ENCODE measurements at places on chromosomes 1 and 21.

DNA sequence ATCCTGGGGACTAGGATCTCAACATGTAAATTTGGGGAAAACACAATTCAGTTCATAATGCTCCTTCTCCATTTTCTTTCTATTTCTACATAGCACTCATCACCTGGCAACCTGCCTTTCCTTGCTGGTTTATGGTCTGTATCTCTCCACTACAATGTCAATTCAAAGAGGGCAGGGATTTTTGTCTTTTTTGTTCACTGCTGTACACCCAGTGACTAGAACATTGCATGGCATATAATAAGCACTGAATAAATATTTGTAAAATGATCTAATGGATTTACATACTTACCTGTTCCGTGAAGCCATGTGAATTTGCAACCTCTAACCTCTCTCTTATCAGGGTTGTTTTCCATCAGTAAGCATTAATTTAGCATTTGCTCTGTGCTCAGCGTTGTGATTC, 27.4 kb upstream of the TBX15 start:
- no peak for DNase-seq

DNA sequence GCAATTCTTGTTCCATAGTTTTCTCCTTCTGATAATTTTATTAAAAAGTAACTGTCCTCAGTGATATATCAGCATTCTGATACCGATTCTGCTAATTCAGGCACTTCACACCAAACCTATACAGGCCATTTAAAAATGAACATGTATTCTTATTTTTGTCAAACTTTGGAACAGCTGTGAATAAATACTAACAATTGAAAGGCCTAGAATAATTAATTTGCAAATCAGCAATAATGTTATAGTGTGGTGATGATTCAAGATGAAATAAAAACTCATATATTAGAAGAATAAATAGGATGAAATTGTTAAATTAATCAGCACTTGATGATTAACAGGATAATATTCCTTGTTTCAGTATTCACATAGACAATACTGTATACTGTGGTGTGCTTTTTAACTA, 9.9 kb downstream of the CDKN2C start:
- DNase-seq, result no peak

DNA sequence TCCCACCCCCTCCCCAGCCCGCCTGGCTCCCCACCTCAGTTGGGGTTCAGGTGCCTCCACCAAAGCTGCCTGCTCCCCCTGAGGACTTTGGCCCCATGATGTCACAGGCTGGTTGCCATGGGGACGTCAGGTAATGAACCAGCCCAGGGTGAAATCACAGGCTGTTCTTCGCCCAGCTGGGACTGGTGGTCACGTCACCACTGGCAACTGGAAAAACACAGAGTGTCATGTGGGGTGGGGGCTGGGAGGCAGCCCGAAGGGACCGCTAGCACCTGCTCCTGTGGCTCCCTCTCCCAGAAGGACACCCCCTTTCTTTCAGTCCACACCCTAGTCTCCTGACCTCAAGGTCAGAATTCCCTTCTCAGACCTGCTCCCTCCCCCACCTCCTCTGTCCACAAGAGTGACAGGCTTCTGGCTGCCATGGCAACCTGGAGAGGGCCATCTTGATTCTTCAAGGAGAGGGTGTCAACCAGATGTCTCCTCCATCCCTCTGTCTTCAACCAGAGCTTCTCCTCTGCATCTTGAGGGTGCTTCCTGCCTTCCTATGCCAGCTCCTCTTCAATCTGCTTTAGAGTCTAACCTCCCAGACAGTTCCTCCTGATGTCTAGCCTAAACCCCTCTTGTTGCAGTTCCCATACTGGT, 6.2 kb downstream of the FAM131C start:
- DNase-seq, result no peak

DNA sequence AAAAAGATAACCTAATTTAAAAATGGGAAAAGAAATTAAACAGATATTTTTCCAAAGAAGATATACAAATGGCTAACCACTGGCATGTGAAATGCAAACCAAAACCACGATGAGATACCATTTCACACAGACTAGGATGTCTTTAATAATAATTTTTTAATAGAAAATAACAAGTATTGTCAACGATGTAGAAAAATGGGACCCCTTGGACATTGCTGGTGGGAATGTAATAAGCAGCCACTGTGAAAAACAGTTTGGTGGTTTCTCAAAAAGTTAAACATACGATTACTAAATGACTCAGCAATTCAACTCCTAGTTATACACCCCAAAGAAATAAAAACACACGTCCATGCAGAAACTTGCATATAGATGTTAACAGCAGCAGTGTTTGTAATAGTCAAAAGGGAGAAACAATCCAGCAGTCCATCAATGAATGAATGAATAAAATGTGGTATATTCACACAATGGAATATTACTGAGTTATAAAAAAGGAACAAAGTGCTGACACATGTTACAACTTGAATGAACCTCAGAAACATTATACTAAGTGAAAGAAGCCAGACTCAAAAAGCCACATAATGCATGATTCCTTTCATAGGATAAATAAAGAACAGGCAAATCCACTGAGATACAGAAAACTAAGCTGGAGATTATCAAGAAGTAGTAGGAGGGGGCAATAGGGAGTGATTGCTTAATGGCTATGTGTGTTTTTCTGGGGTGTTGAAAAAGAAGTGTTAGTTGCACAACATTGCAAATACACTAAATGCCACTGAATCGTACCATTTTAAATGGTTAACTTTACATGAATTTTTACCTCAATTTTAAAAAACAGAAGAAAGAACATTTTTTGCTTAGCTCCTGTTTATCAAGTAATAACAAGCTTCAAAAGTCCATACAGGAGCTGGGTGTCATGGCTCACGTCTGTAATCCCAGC, 4.1 kb downstream of the PPT1 start:
- no peak for DNase-seq

DNA sequence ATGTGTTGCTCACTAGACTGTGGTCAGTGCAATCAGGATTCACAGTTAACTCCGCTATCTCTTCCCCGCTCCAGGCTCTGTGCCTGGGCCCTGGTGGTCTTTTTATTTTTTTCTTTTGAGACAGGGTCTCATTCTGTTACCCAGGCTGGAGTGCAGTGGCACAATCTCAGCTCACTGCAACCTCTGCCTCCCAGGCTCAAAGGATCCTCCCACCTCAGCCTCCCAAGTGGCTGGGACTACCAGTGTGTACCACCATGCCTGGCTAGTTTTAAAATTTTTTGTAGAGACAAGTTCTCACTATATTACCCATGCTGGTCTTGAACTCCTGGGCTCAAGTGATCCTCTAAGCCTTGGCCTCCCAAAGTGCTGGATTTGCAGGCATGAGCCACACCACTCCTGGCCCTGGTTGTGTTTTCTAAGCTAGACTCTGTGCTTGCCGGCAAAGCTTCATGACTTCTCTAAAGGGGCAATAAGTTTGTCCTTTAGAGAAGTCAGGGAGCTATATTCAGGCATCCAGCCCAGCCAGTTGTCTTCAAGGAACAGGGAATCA, 1.4 kb downstream of the RCSD1 start:
- DNase-seq, result no peak

DNA sequence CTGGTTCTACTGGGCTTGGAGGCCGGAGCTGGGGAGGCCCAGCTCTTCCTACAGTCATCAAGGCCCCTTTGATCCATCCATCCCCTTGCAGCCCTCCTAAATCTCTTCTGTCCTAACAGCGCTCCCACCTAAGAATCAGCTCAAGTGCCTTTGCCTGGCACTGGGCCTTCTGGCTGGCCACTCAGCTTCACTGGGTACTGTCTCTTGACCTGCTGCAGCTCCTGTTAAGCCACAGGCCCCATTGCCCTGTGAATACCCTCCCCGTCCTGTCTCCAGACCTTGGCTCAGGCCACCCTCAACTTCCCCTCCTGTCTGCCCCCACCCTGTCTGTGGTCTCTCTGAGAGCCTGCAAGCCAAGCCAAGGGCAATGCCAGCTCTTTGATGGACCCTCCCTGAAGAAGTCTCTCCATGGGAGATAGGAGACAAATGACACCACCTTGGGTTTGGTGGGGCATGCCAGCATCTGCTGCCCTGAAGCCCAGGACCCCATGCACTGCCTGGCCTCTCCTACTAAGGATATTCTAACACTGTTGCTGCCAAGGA, 27.3 kb downstream of the FAM151A start:
- no peak for DNase-seq

DNA sequence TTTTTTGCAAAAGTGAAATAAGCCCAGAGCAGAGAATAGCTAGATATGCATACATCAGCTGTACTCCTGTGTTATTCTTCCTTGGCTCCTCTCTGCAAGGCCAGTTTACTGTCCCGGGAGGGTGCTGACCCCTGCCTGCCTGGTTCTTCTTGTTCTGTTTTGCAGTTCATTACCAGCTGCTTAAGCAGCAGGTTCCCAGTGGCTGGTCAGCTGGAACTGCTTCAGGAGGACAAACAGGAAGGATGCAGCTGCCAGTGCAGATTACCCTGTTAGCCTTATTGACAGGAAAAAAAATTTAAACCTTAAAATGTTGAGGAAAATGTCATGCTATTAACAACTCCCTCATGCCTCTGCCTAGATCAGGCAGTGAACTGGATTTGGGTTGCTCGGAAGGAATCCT, 16.0 kb upstream of the LRIG2 start:
- DNase-seq, result no peak

- DNase-seq, result no peak
Measured at GRCh38 chr1:231357187-231357772, 19.2 kb downstream of the SPRTN start.

DNA sequence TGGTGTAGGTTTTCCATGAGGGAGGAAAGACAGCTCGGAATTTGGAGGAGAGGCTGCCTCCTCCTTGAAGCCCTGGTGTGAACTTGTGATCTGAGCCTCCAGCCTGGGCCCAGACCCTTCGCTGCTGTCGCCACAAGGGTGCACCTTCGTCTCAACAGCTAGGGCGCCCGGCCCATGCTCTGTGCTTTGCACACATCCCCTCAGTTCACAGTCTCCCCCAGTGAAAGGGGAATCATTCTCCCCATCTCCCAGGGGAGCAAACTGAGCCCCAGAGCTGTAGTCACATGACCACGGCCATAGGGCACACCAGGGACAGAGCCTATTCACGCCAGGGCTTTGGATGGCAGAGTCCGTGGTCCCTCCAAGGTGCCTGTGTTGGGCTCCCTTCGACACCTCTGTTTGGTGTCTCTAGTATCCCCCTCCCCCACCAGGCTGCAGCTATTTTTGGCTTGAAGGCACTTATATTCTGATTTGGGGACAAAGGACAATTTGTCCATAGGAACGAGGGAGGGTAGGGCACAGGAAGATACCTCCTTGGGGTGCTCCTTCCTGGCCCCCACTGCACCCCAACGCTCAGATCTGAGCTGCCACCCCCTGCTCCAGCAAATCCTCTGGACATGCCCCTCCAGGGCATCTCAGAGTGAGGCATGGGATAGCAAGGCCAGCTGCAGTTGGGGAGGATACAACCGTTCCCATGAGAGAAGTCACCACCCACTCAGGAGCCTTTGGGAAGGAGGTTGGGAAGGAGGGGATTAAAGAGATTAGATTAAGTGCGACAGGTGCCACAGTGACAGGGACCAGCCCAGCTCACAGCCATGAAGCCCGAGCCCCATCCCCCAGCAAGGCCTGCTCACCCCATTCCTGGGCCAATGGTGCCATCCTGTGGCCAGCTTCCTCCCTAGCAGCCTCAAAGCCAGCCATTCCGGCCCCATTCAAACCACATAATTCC, 15.7 kb downstream of the MATN1 start:
- DNase-seq, result peak; percentile 57

GRCh38 chr1:48687282-48688045, 89.2 kb downstream of the BEND5 start:
- no peak for DNase-seq

DNA sequence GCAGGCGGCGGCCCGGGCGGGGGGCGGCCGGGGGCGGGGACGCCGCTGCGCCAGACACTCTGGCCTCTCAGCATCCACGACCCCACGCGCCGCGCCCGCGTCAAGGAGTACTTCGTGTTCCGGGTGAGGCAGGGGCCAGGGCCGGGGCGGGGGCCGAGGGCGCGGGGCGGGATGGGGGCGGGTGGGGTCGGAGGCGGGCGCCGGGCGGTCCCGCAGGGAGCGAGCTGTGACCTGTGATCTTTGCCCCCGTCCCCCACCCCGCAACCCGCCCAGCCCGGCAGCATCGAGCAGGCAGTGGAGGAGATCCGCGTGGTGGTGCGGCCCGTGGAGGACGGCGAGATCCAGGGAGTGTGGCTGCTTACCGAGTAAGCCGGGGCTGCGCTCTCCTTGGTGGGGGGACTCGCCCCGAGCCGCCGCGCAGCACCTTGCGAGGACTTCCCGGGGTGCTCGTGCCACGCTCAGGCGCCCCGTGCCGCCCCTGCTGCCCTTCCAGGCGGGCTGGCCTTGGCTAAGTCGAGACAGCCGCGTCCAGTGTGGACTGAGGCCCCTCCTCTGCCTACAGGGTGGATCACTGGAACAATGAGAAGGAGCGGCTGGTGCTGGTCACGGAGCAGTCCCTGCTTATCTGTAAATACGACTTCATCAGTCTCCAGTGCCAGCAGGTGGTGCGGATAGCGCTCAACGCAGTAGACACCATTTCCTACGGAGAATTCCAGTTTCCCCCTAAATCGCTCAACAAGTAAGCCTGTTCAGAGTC, 514 bp downstream of the TPRG1L start:
- no peak for DNase-seq

GRCh38 chr1:225427235-225428067, at the start of gene LBR:
TSS of gene LBR (minus strand) at chr1:225428038. CDS start at chr1:225424075, 3,963 bp downstream.
- DNase-seq, result no peak

DNA sequence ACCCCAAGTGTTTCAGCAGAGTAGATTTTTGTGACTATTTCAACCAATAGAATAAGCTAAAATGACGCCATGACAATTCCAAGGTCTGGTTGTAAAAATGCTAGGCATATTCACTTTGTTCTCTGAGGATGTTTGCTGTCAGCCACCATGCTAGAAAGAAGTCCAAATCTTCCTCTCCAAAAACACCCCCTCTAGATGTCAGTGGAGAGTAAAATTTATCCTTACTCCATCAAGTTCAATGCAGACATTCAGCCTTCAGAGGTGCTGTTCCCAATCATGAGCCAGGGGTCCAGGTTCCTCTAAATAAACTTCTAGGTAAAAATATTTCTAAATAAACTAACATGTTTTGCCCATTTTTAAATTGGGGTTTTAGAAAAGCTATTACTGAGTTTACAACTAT, 395.4 kb upstream of the ADAMTS5 start:
- no peak for DNase-seq
